ENCODE measurements at places on chromosomes 16 and 17.

- no peak for DNase-seq
Observed at GRCh38 chr16:82947698-82948097, 320.9 kb downstream of the CDH13 start.

- no peak for DNase-seq
Observed at GRCh38 chr16:5490499-5490898, 392.9 kb upstream of the EEF2KMT start.

DNA sequence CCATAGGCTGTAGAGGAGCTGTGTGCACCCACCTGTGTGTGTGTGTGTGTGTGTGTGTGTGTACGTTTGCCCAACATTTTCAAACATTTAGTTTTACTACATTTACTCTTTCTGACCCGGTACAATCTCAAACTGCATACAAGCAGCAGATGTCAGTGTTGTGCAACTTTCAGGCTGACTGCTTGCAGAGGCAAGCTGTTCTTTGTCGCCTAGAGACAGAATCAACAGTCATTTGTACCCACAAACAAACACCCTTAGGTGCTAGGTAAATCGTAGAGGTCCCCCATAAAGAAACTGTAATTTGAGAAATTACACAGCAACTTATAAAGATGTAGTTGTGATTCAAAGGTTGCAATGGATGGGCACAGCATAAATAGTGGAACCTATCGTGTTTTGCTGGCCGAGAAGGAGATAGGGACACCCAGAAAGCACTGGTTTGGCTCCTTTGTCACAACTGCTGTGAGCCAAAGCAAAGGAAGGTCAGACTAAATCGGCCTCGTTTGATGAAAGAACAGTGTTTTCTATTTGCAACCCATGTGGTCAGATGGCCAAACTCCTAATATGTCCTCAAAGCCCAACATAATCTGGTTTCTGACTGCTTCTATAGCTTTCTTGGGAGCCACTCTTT, 478.4 kb downstream of the TOX3 start:
- DNase-seq = no peak

DNA sequence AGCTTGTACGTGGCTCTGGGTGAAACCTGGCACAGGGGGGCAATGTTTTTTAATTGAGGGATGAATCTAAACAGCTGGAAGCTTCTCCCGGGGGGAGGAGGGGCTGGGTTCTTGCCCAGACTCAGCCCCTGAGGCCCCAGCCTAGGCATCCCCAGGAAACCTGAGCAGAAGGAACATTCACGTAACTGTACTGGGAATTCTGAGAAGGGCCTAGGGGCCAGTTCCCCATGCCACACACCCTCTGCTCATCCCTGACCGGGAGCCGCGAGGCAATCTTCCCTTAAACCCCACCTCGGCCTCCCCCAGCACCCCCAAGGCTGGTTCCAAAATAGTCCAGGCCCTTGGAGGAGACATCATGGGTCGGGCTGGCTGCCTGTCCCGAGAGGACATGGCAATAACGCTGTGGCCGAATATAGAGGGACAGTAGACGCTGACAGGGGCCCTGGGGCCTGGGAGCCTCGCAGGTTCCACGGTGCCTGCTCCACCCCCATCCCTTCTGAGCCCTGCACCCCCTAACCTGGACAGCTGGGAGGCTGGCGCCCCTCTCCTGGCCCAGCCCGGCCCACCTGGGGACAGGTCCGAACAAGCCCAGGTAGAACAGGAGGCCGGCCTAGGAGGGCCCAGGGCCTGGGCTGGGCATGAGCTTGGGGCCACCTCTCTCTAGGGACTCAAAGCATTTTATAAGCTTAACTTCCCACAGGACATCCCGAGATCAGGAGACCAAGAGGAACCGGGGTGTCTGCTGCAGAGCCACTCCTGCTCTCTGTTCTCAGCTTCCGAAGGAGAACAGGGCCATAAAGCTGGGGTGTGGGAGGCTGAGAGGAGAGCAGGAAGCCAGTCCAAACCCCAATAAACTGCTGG, 83.2 kb upstream of the TOB1 start:
- no peak for DNase-seq

DNA sequence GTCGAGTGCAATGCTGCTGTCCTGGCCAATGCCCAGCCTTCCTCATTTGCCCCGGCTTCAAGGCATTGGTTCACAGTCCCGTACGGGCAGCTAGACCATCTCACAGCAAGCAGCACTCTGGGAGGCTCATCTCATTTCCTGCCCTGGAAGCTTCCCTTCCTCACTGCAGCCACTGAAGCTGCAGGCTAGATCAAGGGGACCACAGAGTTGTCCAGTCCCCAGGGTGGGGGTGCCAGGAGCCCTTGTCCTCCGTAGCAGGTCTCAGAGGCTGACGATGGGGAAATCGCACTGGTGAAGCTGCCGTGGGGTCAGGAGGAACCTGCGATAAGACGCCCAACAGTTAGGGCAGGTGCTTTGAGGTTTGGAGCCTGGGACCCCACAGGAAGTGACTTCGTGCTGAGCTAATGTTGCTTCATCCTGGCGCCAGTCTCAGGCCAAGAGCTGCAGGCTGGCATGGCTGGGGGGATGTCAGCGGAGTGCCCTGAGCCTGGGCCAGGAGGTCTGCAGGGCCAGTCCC, at the start of gene SPNS3:
TSS of gene SPNS3 (plus strand) at position 426 of the 517 bp plus-strand sequence. CDS start at position 454, 28 bp downstream.
- DNase-seq = no peak

GRCh38 chr17:12992676-12993075, 25.2 kb downstream of the ELAC2 start:
- DNase-seq = no peak

DNA sequence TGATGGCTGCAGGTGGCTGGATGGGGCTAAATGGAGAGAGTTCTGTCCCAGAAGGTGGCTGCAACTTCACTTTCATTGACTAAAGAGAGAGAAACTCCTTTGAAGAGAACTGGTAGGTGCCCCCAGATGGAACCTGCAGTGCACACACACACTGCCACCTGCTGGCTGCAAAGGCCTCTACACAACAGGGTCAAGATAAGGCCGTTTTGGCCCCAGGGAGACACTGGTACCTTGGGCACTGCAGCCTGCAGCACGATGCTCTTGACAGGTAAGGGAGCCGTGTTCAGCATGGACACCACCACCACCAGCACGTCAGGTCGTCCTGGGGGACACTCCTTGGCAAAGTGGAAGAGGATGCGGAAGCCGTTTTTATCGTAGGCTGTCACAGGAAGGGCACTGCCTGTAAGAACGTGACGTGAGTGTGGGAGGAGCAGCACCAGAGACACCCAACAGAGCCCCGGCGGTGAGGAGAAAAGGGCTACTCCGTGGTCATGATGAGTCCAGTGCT, 22.7 kb downstream of the GGA3 start:
- no peak for DNase-seq

DNA sequence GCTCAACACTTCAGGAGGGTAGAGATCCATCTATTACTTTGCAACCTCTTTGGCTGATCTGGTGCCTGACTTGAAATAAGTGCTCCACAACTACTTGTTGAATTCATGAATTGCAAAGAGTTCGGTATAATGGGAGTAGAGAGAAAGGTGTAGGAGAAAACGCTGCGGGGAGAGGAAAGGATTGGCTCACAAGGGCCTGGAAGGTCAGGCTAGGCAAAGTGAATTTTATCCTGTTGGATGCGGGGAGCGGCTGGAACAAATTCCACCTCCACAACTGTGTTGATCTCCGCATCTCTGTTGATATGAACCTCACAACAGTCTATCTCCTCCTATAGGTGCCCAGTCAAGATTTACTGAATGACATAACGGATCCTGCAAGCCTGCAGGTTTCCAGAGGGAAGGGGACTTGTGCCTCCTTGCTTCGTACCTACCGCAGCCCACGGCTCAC, 684 bp downstream of the SLX4 start:
- no peak for DNase-seq

DNA sequence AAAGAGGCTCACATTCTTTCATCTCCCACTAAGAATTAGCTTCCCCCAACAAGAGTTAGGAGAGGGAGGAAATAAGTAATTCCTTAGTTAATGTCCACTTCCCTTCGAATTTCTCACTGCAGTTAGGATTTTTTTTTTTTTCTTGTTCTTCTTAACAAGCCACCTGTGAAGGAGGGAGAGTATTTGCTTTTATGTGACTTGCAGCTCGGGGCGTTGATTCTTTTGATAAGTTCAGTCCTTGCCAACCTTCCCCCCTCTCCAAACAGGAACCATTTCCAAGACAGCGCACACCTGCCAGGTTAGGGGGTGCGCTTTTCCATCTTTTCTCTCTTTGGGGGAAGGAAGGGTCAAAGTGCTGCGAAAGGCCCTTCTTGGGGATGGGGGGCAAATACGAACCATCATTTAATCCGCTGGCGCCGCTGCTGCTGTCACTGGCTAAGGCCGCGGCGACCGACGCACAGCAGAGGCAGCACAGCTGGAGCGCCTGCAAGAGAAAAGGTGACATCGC, 758 bp downstream of the ADAMTS18 start:
- no peak for DNase-seq

GRCh38 chr17:75602644-75603043, 15.0 kb downstream of the MYO15B start:
- no peak for DNase-seq

GRCh38 chr17:72520665-72521303, 400.0 kb downstream of the SOX9 start:
- DNase-seq = no peak

DNA sequence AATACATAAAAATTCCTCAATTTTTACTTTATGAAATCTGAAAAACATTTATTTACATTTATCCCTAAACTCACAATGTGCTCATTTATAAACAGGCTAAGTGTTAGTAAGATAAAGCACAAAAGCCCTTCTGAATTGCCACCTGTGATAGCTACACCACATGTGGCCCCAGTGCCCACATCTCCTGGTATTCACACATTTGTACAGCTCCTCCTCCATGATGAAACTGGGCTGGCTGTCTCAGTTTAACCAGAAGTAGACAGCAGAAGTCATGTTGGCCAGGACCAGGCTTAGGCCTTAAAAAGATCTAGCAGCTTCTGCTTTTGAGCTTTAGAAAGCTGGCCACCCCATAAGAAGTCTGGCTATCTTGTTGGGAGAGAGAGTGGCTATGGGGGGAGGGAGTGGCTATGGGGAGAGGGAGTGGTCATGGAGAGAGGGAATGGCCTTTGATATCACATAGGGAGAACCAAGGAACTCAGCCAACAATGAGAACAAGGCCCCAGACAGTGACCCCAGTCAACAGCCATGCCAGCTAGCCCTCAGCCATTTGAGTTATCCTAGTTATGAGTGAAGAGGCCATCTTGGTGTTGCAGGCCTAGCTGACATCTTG, 47.4 kb downstream of the CEP95 start:
- DNase-seq = no peak

DNA sequence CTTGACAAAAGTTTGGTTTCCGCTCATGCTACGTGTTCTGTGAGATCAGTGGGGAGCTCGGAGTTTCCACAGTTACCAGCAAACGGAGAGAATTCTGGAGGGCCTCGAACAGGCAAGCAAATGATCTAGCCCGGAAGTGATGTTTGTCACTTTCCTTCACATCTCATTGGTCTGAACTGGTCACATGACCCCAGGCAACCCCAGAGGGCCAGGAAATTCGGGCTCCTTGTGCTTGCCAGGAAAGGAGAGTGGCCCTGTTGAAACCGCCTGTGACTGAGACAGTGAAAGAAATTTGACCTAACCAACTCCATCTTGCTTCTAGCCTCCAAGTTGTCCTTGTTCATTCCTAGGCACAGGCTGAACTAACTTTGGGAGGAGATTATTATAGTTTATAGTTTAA, 23.0 kb downstream of the SPPL2C start:
- DNase-seq = no peak

- DNase-seq = no peak
Observed at GRCh38 chr17:70166615-70167014, 2.7 kb upstream of the KCNJ2 start.
